ENCODE measurements at places on chromosomes 12 and 14.

- DNase-seq = no peak
Measured at GRCh38 chr14:94380225-94381148, 7.9 kb downstream of the SERPINA1 start.

DNA sequence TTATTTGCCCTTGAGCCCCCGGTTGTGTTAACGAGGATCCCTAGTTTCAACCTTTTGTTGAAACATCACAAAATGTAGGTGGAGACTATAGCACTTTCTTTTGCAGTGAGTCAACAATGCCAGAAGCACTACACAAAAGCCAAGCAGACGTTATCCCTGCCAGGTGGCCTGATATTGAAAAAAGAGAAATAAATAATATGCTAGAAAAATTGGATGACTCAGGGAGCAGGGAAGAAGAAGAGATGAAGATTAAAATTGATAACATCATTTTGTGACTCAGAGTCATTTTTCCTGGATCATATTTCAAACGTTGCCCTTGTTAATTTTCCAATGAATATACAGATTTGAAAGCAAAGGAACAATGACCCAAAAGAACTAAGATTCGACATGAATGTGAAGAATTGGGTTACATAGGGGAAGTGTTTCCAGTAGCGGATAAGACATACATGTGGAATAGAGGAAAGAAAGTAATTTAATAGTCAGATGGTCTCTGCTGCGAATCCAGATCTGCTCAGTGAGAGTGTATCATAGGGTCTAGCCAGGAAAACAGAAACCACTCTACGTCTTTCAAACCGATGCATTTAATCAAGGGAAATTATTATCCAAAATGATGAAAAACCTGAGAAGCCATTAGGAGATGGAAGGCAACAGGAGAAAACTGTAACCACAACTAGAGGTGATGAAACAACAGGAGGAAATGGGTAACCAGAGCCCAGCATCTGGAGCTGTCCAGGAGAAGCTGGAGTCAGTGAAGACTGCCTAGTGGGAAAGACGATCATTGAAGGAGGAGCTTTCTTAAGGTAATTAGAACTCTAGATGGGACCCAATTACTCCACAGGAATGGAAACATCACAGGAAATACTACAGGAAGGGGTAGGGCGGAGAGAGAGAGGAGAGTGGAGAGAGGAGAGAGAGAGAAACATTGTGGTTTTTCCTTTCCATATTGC lies 57.9 kb downstream of the RERG start:
- no peak for DNase-seq

DNA sequence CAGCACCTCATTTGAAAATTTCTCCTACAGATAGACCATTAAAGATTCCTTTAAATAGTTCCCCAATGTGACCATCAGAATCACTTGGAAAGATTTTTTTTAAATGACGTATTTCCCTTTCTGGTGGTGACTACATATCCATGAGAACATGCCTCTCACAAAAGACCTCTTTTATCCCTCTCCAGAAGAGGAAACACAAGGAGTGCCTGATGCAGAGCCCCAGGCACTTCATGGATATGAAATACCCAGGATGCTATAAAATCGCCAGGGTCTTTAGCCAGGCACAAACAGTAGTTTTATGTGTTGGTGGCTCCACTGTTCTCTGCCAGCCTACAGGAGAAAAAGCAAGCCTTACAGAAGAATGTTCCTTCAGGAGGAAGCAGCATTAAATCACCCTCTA lies 97.1 kb downstream of the ETNK1 start:
- DNase-seq = no peak

DNA sequence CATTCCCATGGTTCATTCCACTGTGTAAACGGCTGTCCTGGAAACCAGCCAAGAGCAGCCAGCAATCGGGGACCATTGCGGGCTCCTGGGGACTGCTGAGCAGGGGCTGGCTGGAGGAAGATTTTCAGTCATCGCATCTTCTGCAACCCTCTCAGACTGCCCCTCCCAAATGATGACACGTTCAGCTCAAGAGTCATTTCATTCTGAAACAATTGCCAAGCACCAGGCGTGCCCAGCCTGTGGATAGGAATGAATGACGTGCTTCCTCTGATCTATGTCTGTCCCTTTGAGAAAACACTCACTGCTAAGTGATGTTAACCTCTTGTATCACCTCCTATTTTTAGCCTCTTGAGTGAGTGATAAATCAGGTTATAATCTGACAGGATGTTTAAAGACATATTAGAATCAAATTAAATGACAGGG lies 62.0 kb downstream of the NDUFA12 start:
- DNase-seq = peak; percentile 80
